ENCODE measurements at places on chromosomes 2 and 18.

GRCh38 chr18:33901894-33902512, 322.7 kb downstream of the NOL4 start:
- DNase-seq = no peak

DNA sequence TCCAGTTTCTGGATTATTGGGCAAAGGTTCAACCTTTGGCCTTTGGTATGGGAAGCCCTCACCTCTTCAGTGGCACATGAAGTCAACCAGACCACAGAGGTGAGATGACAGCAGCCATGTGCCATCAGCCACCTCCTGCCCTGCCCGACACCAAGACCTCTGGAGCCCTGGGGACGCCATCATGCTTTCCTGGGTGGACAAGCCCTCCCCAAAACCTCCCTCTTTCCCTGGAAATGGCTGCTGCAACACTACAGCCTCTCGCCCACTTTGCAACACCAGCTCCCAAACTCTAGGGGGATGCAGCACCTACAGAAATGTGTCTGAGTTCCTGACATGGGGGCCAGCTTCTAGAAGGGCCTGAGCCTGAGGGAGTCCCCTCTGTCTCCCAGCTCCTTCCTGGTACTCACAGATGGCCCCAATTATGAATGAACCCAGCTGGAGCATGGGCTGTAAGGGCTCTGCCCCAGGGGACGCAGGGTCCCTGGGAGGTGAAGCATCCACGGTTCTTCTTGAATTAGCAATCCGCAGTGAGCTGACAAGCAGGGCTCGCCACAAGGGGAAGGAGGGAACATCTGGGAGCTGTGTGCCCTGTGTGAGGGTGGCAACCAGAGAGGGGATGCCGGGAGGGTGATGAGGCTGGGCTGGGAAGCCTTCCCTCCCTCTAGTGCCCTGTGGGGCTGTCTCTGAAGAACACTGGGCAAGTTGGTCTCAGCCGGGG, 268.5 kb upstream of the HDAC4 start:
- DNase-seq = no peak

- no peak for DNase-seq
These were observed 52.5 kb downstream of the TMEM18 start for GRCh38 chr2:624551-625347.

GRCh38 chr2:44126106-44126797, 42.4 kb upstream of the PPM1B start:
- peak; percentile 47 for DNase-seq

DNA sequence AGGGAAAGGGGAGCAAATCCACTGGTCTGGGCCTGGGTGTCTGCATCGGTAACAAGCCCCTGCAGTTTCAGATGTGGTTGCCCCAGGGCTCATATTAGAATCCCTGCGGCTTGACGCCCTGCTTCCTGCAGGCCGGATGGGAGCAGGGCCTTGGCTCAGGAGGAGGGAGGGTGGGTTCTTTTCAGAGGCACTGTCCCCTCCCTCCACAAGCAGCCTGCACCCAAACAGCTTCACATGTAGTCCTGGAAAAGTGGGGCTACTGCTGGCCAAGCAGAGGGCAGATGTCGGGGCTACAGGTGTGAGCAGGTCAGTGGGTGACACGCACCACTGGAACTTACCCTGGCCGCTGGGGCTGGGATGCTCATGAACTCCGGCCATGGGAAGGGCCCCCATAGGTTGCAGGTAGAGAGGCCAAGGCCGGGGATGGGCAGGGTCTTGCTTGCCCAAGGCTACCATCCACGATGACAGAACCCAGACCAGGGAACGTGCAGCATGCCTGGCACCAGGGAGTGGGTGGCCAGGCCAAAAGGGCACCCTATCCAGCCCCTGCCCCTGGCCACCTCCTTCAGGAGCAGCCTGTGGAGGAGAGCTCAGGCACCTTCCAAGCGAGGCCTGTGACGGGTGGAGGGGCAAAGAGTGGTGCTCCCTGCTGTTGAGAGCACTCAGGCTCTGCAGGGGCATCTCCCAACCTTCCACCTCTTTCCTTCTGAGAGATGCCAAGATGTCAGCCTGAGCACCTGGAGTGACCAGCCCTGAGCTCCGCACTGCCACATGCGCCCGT, 16.8 kb downstream of the ARID5A start:
- no peak for DNase-seq

DNA sequence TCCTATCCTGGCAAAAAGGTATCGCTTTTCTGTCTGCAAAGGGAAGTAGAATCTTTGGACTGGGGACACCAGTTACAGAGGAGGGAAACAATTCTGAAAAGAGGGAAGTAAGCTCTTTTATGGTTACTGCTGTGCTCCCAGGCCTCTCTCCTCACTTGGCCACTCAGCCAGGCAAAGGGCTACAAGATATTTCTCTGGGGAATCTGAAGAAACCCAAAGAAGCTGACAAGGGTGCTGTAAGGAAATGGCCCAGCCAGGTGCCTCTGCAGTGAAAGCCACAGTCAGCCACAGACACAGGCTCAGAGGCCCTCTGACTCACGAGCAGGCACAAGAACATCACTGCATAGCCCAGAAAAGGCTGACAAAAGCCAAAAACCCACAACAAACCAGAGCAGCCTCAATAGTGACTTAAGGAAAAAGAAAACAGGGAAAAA, 5.8 kb downstream of the HDLBP start:
- peak; percentile 52 for DNase-seq

GRCh38 chr2:54279385-54279784, 23.4 kb upstream of the TSPYL6 start:
- DNase-seq = no peak

DNA sequence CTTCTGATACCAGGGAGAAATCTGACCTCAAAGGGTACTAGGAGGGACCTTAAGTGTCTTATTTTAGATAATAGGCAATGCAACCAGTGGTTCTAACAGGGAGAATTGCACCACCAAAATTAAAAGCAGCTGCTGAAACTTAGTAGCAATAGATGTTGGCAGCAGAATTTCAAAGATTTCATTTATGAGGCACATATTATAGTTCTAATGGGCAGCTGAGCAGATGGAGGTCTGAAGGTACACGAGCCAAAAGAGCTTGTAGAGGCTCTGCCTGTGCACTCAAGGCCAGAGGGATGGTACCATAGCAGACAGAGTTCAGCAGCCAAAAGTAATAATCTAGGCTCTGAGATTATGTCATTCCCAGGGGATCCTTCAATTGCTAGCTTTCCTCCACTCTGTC, 87.3 kb upstream of the NCKAP5 start:
- DNase-seq = no peak

- no peak for DNase-seq
These were observed 1.2 kb upstream of the DSC2 start for GRCh38 chr18:31103423-31103822.

DNA sequence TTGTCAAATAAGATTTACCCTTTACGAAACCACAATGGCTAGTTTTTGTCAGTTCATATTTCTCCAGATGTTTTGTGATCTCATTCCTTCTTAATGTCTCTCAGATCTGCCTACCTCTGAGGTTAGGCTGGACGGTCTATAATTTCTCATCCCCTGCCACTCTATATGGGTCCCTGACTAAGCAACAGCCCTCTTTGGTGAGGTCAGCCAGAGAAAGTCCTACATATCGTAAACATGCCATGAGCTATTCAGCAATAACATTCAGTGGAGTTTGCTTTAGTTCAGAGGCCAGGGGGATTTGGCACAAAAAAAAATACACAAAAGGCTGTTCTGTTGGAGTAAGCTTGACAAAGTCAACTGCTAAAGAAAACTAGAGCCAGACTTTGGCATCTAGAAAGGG, 192.1 kb upstream of the NCKAP5 start:
- peak; percentile 86 for DNase-seq

GRCh38 chr2:71389384-71390072, 57.9 kb downstream of the ZNF638 start:
- no peak for DNase-seq

GRCh38 chr2:106867196-106867953, 18.6 kb downstream of the ST6GAL2 start:
- DNase-seq = no peak

GRCh38 chr2:162480067-162480466, 136.1 kb downstream of the GCA start:
- DNase-seq = no peak

Measured in fibroblast of skin of right biceps (primary cell).